Stromal cell of bone marrow (primary cell): ENCODE measurements at places on chromosomes 7 and 10.

- peak; percentile 26 for DNase-seq
Measured at GRCh38 chr10:133335246-133336117, 1.2 kb downstream of the CALY start.

DNA sequence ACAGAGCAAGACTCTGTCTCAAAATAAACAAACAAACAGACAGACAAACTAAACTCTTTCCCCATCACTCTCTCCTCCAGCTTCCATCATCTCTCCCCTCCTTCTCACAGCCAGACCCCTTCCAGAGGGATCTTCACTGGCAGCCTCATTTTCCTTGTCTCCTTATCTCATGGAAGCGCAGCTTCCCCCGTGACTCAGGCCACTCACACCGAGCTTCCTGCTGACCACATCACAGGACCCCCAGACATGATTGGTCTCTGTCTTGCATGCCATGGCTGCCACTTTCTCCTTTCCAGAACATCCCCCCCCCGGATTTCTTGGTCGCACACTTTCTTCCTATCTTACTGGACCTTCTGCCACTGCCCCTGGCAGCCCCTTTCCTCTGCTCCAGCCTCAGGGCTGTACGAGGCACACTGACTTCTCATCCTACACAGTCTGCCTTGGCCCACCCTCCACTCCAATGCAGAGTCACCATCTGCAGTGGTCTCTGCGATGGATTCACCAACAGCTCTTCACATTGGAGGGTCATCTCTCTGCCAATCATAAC lies 4.9 kb upstream of the INSIG1 start:
- no peak for DNase-seq

DNA sequence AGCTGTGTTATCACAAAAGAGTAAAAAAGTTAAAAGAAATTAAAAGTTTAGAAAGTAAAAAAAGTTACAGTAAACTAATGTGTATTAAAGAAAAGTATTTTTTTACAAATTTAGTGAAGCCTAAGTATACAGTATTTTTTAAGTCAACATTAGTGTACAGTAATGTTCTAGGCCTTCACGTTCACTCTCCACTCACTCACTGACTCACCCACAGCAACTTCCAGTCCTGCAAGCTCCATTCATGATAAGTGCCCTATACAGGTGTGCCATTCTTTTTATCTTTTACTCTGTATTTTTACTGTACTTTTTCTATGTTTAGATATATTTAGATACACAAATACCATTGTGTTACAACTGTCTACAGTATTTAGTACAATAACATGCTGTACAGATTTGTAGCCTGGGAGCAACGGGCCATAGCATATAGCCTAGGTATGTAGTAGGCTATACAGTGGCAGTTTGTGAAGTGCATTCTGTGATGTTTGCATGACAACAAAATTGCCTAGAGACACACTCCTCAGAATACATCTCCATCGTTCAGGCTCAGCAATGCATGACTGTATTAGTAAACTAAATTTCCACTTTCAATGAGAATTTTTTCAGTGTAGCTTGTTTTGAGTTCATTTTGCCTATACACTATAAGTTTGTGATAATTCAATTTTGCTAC lies 539.9 kb upstream of the C7orf33 start:
- DNase-seq: no peak

- no peak for DNase-seq
Measured at GRCh38 chr10:64506963-64507362, 985.8 kb downstream of the REEP3 start.

- DNase-seq: no peak
Measured at GRCh38 chr7:116305485-116306408, 95.4 kb downstream of the TES start.

- DNase-seq: no peak
Measured at GRCh38 chr7:1639071-1639470, 31.0 kb upstream of the ELFN1 start.

GRCh38 chr7:100835903-100836811 lies 8.8 kb upstream of the EPHB4 start:
- DNase-seq: no peak

GRCh38 chr10:35577926-35578617 lies 27.1 kb upstream of the GJD4 start:
- no peak for DNase-seq

DNA sequence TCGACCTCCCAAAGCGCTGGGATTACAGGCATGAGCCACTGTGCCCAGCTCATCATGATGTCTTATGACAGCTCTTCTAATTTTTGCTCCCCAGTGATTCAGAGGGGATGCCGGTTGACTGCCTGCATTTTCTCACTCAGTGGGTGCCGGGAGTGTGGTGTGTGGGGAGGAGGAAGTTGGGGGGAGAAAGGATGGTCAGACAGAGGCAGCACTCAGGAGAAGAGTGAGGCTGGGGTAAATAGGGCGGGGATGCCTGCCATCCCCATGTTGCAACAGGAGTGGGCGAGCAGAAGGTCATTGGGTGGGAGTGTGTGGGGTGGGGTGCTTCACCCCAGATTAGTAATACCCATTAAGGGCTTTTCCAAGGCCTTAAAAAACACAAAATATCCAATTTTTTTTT lies 3.5 kb upstream of the CCL24 start:
- DNase-seq: no peak

- DNase-seq: no peak
Measured at GRCh38 chr7:36005293-36005692, 147.8 kb upstream of the EEPD1 start.

DNA sequence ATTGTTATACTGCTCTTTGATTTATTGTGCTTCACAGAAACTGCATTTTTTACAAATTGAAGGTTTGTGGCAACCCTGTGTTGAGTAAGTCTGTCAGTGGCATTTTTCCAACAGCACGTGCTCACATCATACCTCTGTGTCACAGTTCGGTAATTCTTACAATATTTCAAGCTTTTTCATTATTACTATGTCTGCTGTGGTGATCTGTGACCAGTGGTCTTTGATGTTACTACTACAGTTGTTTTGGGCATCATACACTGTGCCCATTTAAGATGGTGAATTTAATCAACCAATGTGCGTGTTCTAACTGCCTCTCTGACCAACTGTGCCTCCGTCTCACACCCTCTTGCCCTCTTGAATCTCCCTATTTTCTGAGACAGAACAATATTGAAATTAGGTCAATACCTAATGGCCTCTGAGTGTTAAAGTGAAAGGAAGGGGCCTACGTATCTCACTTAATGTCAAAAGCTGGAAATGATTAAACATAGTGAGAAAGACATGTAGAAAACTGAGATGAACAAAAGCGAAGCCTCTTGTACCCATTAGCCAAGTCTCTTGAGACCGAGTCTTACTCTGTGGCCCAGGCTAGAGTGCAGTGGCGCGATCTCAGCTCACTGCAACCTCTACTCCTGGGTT lies 20.2 kb upstream of the ASL start:
- DNase-seq: peak; percentile 24

GRCh38 chr10:5434017-5434753 lies 21.8 kb downstream of the NET1 start:
- DNase-seq: no peak

- DNase-seq: no peak
Measured at GRCh38 chr10:44233561-44234482, 151.1 kb downstream of the CXCL12 start.

DNA sequence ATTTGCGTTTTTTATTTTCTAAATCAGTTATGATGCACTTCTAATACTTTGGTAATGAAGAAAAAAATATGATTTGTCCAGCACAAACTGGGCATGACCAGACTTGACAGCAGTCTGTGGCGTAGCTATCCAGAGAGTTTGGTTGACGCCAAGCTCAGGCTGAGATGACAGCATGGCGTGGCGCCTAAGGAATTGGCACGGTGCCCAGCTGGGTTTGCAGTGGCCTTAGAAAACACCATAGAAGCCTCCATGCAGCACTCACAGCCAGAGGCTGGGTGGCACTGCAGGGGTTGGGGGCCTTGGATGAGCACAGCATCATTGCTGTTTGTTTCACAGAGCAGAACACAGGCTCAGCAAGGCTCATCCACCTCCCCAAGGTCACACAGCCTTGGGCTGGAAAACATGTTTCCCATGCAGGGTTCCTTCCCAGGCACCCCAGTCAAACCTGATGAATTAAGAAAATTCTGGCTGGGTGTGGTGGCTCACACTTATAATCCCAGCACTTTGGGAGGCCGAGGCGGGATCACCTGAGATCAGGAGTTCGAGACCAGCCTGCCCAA lies 88.9 kb downstream of the GTF2IRD1 start:
- no peak for DNase-seq

GRCh38 chr7:155173905-155174304 lies 103.8 kb downstream of the HTR5A start:
- no peak for DNase-seq

GRCh38 chr10:113362645-113363091 lies 190.2 kb upstream of the HABP2 start:
- DNase-seq: peak; percentile 38

DNA sequence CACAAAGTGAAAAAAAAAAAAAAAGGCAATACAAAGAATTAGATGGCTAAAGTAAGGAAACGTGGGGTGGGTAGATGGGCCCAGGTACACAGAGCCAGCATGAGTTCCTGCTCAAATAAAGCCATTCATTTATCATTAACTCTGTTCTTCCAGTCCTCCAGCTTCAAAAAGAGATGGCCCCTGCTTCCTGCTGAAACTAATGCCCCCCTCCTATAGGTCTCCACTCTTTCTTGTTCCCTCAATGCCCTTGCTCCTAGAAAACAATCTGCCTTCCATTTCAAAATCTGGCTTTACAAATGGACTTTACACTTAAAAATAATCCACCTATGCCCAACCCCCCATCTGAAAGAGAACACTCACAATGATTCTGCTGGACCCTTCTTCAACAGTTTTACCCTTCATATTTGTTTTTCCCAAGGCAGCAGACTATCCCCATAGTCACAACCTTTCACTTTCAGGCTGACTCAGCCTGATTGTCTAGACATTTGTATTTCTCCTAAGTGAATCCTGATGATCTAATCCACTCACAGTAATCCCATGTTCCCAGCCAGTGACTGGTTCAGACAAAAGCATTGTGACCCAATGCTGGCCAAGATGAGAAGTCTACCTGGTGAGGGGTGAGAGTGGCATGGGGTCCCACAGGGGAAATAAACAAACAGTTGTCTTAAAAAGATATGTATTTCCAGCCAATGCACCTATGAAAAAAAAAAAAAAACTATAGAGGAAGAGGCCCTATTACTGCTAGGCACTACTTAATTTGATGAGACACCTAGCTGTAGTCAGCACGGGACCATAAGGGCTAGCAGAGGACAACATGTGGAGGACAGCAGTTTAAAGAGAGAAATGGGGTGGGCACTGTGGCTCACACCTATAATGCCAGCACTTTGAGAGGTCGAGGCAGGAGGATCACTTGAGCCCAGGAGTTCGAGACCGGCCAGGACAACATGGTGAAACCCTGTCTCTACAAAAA lies 74.6 kb upstream of the GRID1 start:
- DNase-seq: peak; percentile 49

DNA sequence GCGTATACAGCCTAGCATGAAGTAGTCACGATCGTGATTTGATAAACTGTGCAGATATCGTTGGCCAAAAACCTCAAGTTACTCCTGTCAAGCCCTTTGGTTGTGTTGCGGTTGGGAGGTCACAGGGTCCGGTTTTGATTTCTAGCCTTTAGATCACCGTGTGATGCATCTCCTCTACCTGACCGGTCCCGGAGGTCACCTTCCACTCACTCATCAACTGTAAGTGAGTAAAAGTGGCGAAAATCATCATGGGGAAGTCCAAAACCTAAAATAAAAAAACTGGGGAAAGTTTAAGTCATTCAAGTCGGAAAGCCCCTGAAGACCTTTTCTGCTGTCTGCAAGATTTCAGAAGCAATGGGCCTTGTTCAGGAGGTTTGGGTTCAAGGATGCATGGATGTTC lies 62.8 kb downstream of the ADARB2 start:
- no peak for DNase-seq

DNA sequence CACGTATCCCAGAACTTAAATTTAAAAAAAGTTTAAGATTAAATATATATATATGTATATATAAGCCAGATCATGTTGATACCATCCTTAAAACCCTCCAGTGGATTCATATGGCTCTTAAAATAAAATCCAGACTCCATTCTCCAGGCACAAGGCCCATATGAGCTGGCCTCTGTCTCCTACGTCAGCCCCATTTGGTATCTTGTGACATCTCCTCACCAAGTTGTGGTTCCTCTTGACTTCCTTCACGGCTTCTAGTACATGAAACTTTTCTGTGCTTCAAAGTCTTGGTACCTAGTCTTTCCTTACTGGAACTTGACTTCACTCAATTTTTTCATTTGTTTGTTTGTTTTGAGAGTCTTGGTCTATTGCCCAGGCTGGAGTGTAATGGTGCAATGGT lies 61.3 kb downstream of the PRLHR start:
- no peak for DNase-seq

DNA sequence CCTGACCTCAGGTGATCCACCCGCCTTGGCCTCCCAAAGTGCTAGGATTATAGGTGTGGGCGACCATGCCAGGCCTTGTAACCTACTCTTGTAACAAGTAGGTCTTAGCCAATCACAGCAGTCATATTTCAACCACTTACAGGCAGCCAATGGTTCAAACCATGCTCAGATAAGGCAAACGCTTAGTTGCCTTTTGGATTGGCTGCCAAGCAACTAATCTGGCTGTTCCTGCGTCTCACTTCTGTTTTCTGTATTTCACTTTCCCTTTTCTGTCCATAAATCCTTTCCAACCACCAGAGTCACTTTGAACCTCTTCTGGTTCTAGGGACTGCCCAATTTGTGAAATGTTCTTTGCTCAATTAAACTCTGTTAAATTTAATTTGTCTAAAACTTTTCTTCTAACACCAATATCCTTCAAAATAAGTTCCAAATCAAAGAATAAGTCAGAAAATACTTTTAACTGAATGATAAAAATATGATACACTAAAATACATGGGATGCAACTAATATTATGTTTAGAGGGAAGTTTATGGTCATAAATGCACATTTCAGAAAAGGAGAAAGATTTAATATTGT lies 19.1 kb upstream of the PRF1 start:
- no peak for DNase-seq

DNA sequence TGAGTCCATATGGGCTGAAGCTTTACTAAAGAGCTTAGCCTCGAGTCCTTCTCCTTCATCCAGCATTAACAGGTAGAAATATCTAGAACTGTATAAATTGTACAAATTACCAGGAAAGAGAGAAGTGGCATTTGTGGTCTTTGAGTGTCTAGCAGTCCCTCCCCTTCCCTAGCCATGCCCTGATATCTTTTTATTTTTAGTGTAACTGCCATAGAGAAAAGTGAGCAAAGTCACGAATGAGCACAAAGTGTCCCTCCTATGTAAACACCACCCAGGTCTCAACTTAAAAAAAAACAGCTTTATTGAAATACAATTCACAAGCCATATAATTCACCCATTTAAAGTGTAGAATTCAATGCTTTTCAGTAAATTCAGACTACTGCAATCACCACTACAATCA lies 339.0 kb upstream of the ZMIZ1 start:
- DNase-seq: no peak

- no peak for DNase-seq
Measured at GRCh38 chr10:121754666-121755065, 156.4 kb upstream of the FGFR2 start.
